Stimulated activated CD8-positive, alpha-beta memory T cell treated with anti-CD3 and anti-CD28 coated beads, Interleukin-4, amount 100 ng/mL, for 1 hour (primary cell): ENCODE measurements at places on chromosomes 11 and 22.

DNA sequence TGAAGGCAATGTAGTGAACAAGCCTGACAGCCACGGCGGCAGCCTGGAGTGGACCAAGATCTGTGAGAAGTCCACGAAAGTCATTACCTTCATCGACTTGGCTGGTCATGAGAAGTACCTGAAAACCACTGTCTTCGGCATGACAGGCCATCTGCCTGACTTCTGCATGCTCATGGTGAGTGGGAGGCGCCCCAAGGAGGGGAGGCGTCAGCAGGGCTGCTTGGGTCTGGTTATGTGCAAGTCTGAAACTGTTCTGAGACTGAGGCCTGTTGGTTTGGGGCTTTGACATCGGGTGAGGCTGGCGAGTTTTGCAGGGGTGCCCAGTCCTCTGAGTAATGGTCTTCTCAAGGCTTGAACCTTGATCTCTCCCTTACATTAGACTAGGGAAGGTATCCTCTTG lies 11.1 kb downstream of the GTPBP1 start:
- no peak for DNase-seq

- DNase-seq = no peak
Observed at GRCh38 chr22:47054231-47055072, 292.0 kb downstream of the TBC1D22A start.

GRCh38 chr11:64850979-64851567 lies 6.6 kb upstream of the CDC42BPG start:
- no peak for DNase-seq

GRCh38 chr22:37669586-37669985 lies 5.8 kb upstream of the LGALS1 start:
- DNase-seq = no peak

- DNase-seq = no peak
Observed at GRCh38 chr22:44994399-44995104, 15.3 kb downstream of the PHF21B start.

DNA sequence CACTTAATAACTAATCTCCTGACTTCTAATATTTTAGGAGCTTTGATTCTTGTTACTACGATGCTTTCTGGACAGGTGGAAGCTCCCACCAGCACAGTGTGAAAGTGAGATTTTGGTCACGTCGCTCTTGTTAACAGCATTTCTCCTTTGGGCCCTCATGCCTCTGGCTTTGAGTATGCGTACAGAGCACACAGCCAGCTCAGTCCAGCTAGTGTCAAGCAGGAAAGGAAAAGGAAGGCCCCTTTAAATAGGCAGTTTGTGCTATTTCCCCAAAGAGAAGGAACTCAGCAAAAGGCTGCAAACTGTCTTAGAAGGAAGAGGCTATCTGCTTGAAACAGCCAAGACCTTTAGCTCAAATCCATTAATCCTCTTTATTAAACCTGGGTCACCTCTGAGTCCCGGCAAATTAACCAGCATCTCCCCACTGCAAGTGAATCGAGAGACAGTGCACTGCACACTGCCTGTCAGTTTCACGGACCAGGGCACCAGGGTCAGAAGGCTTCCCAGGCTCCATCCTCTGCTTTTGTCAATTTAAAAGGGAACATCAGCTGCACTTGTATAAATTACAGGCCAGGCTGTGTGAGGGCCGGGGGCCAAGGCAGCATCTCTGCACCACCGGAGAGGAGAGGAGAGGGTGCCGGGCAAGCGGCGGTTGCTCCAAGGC lies 34.7 kb downstream of the OPCML start:
- DNase-seq = no peak

DNA sequence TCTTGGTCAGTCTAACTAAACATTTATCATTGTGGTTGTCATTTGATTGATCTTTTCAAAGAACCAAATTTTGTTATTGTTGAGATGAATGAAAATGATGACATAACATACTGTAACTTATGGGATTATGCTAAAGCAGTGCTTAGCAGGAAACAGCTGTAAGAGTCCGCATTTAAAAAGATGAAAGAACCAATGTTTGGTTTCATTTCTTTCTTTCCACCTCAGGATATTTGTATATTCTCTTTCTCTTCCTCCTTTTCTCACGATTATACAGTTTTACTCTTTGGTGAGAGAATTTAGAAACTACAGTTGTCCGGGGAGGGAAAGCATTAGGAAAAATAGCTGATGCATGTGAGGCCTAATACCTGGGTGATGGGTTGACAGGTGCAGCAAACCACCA lies 23.1 kb downstream of the PIH1D2 start:
- no peak for DNase-seq

- no peak for DNase-seq
Observed at GRCh38 chr11:57543593-57543992, 6.2 kb downstream of the SMTNL1 start.

GRCh38 chr11:35992548-35992947 lies 48.7 kb downstream of the LDLRAD3 start:
- DNase-seq = no peak

- no peak for DNase-seq
Observed at GRCh38 chr22:21098099-21098671, 52.4 kb downstream of the LRRC74B start.

- no peak for DNase-seq
Observed at GRCh38 chr11:1728931-1729691, 21.3 kb downstream of the IFITM10 start.

GRCh38 chr11:13348305-13348704 lies 70.7 kb downstream of the BMAL1 start:
- no peak for DNase-seq

- no peak for DNase-seq
Observed at GRCh38 chr11:72328366-72329224, 84.6 kb upstream of the PHOX2A start.

DNA sequence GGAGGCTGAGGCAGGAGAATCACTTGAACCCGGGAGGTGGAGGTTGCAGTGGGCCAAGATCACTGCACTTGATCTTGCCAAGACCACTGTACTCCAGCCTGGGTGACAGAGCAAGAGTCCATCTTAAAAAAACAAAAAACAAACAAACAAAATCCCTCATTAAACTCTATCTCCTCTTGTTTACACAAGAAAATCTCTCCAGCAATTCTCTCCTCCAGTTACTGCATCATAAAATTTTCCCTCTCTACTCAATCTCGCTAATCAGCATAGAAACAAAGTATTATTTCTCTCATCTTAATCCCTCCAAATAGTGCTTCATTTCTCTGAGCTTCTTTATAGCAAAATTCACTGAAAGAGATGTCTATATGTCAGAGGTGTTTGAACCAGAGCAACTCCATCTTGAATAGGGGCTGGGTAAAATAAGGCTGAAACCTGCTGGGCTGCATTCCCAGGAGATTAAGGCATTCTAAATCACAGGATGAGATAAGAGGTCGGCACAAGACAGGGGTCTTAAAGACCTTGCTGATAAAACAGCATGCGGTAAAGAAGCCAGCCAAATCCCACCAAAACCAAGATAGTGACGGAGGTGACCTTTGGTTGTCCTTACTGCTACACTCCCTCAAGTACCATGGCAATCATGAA lies 19.8 kb downstream of the MTMR2 start:
- no peak for DNase-seq

DNA sequence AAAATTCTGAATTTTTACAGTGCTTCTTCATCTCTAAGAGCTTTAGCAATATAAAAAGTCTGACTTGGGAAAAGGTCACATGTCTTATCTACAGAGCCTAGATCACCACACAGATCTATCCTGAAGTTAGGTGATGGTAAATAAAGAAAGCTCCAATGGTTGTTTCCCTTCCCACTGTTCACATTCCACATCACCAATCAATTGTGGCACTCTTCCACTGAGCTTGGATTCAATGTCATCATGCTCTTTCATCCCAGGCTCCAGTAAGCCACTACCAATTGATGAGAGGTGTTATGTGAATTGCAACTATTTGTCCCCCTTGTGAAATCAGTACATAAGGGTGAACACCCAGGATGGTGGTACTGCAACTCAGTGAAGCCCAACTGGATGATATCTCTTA lies 47.8 kb downstream of the ALG9 start:
- DNase-seq = no peak

DNA sequence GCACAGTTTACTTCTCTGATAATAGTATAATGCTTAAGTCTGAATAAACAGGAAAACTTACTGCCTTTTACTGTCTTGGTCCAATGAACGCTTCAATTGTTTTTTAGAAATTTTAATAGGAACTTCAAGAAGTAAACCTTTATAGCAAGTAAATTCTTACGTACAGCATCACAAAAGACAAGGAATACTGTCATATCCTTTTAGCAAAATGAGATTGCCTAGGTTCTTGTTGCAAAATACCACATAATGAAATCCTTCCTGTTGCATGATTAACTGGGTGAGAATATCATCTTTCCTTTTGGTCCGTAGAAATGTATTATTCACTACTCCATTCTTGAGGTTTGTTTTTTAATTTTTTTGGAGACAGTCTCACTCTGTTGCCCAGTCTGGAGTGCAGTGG lies 22.3 kb upstream of the HIKESHI start:
- DNase-seq = no peak

GRCh38 chr11:2796508-2797113 lies 89.0 kb downstream of the CDKN1C start:
- no peak for DNase-seq

DNA sequence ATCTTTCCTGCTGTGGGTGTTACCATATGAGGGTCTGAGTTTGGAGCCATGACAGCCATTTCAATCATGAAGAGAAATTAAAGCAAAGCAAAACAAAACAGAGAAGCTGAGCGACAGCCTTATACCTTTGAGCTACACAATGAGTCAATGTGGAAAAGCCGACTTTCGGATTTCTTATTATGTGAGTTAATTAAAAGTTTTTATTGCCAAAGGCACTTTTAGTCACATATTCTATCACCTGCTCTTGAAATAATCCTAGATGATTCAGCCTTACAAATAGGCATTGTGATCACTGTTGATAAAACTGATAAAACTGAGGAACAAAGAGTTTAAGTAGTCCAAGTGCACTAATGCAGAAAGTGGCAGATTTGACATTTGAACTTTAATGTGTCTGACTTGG lies 381.9 kb upstream of the TENM4 start:
- DNase-seq = no peak

GRCh38 chr22:39303358-39303757 lies 16.1 kb downstream of the RPL3 start:
- no peak for DNase-seq

DNA sequence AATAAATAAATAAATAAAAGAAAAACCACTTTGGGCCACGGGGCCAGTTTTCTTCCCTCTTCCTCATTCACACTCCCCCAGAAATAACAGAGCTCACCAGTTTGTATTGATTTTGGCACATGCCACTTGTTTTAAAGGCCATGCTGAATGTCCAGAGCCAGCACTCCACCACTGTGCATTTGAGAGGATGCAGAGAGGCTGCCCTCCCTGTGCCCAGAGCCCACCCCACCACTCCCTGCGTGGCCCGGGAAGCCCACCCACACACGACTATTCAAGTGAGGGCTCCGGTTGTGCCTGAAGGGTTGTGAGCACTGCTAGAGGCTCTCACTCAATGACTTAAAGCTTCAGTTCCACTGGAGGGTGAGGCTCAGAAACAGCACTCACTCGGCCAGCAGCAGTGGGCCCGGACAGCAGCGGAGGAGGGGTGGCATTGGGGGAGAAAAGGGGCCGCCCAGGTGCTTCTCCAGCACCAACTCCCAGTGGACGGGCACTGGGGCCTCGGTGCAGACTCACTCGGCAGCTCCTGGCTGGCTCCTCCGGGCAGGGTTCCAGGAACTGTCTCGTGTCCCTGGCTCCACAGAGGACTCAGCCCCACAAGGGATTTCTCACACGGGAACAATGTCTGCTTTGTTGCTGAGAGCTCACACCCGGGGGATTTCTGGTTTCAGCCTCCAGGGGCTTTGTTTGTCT lies 112.7 kb downstream of the SHANK2 start:
- no peak for DNase-seq

DNA sequence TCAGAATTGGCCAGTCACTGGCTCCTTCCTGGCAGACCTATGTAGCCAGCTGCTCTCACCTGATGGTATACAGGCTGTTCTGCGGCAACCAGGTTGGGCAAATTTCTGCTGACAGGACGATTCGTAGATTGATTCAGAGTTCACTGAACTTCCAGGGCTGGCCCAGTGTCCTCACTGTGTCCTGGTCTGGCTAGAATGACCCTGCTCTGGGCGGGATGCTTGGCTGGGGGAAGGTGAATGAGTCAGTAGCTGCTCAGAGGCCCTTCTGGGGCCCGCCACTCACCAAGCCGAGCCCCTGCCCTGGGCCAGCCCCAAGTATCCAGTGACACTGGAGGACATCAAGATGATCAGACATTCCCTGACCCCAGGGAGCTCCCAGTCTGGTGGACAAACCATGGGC lies 62.9 kb upstream of the WNT11 start:
- DNase-seq = no peak

DNA sequence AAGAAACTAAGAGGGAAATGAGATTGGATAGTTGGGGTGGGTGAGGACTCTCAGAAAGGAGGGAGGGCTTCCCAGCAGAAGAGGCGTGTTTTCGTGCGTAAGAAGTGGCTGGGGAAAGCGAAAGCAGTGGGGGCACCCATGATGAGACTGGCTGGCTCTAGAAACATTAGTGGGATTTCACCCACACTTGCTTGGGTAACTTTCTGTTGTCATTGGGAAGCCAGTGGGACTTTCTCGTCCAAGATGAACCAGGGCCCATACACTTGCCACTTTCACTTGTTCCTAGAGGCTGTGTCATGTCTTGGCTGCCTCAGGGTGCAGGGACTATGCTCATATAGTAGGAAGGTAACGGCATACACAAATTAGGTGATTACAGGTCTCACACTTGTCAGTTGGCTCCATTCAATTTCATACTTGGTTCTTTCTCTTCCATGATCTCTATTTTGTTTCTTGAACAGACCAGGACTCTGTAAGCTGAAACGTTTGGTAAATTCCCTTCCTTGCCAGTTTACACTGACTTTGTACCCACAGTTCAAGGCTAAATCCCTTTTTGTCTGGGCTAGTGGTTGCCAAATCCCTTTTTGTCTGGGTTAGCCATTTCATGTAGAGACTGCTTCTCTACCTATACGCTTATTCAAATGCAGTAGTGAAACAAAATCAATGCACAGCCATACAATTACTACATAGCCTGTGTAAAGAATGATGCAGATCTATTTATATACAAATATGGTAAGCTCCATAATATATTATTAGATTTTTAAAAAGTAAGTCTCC lies 42.0 kb upstream of the CXCR5 start:
- no peak for DNase-seq

GRCh38 chr22:23714596-23715578 lies 24.1 kb downstream of the RGL4 start:
- DNase-seq = no peak

DNA sequence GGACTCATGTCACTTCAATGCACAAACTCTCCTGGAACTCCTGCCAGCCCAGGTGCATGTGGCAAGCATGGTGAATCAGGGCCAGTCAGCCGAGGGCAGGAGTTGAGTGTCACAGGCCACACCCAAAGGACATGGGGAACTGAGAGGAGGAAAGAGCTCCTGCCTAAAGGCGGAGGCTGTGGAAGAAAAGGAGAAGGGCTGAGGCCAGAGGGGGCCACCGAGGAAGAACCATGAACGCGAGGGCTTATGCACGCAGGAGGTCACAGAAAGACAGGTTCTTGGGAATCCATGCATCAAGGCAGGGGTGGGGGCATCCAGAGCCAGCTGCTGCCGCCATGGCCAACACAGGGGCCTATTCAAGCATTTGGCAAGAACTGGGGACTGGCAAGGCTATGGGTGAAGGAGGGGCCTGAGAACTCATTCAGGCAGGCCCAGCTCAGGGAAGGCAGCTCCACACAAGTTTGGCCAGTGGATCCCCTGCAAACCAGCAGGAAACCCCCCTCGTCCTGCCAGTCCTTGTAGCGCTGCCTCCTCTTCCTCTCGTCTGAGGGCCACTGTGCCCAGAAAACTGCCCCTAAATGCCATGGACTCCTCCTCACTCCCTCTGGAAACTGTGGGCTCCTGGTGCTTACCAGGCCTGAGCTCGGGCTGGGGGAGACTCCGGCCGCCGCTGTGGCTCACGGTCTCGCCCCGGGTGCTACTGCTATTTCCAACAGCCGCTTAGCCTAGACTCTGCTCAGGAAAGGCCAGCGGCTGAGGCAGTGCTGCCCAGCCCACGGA lies 15.4 kb downstream of the PPM1F start:
- DNase-seq = no peak
